Cardiac fibroblast (primary cell): ENCODE measurements at places on chromosomes 13 and 19.

GRCh38 chr13:65453982-65454381, 1776.2 kb downstream of the PCDH9 start:
- DNase-seq: no peak

DNA sequence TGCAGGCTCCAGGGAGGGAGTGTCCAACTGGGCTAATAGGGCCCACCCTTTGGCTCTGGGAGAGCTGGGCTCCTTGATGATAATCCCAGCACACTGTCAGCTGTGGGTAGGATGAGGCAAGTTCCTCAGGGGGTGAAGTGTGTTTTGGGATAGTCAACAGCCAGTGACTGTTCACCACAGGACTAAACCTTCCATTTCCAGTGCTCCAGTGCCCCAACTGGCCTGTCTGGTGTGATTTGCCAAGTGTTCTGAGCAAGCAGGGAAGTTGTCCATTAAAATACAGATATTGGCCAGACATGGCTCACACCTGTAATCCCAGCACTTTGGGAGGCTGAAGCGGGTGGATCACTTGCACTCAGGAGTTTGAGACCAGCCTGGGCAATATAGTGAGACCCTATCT, 150.9 kb downstream of the TM9SF2 start:
- no peak for DNase-seq

DNA sequence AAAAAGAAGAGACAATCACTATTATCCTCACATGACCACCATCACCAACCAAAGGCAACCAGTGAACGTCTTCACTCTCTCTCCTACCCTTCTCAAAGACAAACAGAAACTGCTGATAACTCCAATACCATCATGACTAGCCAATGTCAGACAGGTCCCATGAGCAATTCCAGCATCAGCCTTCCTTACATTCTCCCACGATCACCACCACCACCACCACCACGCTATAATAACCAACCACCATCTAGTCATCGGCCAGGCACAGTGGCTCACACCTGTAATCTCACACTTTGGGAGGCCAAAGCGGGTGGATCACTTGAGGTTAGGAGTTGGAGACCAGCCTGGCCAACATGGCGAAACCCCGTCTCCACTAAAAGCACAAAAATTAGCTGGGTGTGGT, 3.9 kb downstream of the MYO1F start:
- no peak for DNase-seq

DNA sequence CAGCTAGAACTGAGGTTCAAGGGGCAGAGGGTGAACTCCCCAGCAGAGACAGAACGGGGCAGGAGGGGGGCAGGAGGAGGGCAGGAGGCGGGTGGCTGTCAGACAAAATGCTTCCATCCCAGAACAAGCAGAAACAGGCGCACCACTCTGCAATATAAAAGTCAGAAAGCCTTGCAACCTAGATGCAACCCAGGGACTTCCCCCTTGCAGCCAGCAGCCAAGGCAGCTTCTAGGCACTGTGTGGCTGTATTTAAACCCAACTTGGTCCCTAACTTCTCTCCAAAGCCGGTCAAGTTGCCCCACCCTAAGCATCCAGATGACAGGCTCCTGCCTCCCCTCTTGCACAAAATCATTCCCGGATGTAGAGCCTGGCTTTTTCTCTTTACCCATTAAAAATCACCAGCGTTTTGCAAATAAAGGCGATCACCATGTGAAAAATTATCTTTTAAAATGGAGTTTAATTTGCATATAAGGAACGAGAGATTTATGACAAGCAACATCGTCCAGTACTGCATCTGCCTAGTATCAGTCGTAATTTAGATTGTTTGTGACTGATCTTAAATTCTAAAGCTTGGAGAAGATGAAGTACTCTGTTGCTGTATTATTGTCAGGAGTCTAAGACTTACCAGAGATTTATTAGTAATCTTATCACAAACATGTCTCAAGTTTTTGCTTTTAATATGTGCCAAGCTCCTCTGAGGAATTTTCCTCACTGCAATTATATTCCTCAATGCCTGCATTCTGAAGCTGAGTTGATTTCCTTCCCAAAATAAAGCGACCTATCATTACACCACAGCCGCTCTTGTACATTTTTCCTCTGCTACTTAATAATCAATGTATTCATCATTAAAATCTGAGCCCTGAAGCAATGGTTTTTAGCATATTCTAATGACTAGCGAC, 307.1 kb upstream of the ZNF507 start:
- no peak for DNase-seq

DNA sequence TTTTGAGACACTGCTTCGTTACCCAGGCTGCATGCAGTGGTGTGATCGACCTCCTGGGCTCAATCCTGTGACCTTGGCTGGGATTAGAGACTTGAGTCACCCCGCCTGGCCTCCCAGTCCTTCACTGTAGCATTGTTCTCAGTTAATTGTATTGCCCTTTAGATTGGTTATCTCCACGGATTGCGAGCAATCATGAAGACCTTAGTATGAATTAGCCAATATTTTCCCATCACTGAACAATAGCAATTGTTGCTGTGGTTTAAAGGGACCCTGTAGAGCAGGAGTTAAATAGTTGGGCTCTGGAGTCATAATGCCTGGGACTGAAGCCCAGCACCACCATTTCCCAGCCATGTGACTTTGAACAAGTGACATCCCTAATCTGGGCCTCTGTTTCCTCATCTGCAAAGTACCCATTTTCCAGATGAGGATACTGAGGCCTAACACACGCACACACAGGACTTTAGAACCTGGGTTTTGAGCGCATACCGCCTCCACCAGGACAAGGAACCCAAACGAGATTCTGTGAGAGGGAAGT, 8.4 kb downstream of the PPP1R14A start:
- peak; percentile 88 for DNase-seq

GRCh38 chr19:47058621-47059022, 10.2 kb upstream of the TMEM160 start:
- no peak for DNase-seq

- DNase-seq: peak; percentile 97
Measured at GRCh38 chr13:99501184-99501847, at the start of gene TM9SF2. TSS of gene TM9SF2 (plus strand) at chr13:99501472. CDS start at chr13:99501607, 135 bp downstream.

GRCh38 chr13:101303521-101303920, 112.8 kb downstream of the NALCN start:
- DNase-seq: no peak

DNA sequence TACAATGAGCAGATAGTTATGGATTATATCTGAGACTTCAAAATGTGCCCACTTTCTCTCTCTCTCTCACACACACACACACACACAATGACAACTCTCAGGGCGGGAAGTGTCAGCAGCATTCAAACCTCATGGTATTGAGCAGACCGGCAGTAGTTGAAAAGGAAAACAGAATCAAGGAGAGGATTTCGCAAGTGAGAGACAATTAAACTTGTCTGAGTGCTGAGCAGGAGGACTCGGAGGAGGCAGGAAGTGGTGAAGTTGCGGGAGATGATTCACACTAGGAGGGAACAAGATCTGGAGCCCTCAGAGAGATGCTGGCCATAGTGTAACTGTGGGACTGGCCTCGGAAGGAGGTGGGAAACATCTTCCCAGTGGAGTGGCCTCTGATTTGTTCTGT, 353.1 kb downstream of the EFNB2 start:
- peak; percentile 93 for DNase-seq

DNA sequence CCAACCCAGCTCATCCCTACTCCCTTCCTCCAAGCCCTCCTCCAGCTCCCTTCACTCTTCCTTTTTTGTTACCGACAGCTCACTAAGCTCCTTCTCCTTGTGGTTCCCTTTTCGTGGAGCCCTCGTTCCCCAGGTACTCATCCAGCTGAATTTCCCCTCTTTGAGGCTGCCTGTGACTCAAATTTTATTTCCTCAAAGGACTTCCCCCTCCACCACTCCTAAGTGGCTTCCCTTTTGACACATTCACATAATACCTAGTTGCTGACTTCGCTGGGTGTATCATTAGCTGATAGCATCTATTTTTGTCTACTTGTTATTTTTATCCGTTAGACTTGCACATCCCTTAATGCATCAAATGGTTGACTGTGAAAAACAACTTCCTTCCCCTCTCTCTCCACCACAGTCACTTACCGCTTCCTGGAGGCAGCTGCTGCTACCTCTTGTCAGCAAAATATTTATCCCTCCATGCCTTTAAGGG, 14.5 kb downstream of the FFAR2 start:
- no peak for DNase-seq

DNA sequence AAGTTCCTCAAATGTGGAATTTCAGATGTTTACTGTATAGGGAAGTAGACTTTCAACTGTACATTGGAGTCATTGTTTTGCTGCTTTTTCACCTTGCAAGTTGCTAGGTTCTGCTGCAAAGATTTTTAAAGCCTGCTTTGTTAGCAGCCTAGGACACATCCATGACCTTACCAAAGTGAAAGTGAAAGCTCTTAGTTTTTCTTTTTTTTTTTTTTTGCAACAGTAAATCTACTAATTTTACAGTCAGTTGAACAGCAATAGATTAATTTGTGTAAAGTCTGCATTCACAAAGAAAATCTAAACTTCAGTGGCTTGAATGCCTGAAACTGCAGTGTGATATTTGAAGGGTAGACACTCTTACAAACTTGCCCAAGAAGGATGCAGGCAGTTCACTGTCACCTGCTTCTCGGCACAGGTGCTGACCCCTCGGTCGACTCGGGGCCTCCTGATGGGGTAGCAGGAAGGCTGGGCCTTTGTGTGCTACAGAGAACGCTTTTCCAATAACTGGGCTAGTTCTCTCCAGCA, 5.0 kb upstream of the MTIF3 start:
- DNase-seq: no peak

- no peak for DNase-seq
Measured at GRCh38 chr13:28743020-28743419, 24.2 kb upstream of the SLC46A3 start.

GRCh38 chr13:113218586-113218985, 9.2 kb downstream of the CUL4A start:
- DNase-seq: no peak

GRCh38 chr19:30605333-30605732, 233.1 kb downstream of the ZNF536 start:
- DNase-seq: no peak
